ENCODE measurements at places on chromosomes 3 and 15.
A peak's percentile ranks its signal among the peaks of the same experiment; 100 is the strongest.

DNA sequence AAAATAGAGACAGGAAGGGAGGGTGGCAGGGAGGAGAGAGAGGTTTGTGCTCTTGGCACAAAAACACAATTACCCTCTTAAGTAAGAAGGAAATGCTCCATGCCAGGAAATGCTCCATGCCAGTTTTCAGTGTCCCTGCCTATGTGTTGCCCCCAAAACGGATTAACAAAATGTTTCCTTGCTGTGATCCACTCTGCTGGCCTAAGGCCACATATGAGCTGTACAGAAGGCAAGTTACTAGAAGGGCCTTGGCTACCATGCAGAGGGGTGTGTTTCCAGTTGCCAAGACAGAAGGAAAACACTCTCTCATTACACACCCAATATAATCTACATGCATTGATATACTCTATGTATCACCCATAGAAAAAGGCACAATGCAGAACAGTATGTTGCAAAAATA is 98.2 kb upstream of the PTPRG start:
- DNase-seq = no peak

- peak; percentile 60 for DNase-seq
Measured at GRCh38 chr3:56917361-56918110, 115.8 kb upstream of the ARHGEF3 start.

DNA sequence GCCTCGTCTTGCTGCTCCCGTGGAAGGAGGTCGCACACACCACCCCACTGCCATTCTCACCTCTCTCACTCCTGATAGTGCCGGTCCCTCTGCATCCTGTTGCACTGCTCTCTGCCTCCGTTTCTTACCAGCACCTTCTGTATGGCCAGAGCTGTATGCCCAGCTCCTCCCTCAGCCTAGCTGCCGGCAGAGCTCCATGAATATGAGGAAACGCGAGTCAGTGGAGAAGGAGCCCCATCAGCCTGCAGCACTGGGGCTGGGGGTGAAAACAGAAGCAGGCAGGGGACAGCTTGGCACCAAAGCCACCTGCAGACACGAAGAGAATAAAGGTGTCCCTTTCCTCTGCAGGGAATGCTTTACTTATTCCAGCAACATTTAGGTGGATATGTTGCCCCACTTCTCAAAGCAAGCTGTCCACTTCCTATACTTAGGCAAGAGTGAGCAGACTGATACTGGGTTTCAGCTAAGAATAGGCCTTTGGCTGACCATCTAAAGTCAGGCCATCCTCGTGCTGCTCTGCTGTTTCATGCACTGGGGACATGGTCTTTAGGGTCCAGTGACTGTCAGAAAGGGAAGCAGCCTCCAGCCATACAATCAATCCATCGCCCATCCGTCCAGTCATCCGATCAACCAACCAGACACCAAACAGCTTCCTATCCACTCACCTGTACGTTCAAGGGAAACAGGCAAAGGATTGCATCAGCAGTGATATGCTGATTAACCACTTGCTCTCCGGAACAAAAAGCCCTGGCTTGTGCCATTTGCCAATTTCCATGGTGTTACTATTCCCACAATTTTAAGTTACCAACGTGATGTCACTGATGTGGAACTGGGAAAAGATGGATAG is 222.7 kb downstream of the XXYLT1 start:
- DNase-seq = no peak

DNA sequence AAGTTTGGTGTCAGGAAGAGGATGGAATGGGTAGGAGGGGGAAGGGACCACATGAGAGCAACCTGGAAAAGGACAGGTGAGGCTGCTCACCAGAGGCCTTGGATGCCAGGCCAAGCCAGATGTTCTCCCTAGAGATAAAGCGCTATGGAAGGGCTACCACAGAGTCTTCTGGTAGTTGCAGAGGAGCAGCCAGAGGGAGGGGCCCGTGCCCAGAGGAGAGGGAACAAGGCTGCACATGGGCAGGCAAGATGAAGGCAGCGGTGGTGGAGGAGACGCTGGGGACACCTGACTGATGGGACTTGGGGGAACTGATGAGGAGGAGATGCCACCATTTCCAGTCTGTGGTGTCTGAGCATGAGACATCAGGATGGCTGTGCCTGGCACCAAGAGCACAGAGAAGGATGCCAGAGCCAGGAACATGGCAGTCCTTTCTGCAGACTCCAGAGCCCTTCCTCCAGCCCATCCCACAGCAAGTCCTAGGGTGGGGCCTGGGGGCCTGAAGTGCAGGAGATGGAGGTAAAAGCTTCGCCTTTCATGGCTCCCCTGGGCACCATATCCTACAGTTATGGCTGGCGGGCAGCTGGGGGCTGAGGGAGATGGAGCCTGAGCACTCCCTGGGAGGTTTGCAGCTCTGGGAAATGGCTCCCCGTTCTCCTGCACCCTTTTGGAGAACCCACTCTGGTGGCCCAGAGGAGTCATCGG is 103.0 kb downstream of the ETFA start:
- no peak for DNase-seq

DNA sequence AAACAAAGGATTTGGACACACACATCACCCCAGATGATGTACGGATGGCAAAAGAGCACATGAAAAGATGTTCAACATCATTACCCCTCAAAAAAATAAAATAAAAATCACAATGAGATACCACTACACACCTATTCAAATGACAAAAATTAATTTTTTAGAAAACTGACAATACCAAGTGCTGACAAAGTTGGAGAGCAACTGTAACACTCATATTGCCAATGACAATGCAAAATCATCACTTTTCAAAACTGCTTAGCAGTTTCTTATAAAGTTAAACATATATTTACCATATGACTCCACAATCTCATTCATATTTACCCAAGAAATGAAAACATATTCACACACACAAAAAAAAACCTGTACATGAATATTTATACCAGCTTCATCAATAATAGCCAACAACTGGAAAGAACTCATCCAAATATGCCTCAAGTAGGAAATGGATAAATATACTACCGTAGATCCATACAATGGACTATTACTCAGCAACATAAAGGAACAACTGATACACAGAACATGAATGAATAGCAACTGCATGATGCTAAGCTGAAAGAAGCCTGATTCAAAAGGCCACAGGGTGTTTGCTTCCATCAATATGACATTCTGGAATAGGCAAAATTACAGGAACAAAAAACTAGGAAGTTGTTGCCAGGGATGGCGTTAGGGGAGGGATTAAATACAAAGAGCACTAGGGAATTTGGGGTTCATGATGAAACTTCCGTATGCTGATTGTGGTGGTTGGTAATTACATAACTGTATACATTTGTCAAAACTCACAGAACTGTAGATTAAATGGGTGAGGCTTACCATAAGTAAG is 1.3 kb downstream of the FSIP1 start:
- DNase-seq = no peak

- no peak for DNase-seq
Measured at GRCh38 chr15:40328176-40328575, 4.7 kb downstream of the INAFM2 start.

DNA sequence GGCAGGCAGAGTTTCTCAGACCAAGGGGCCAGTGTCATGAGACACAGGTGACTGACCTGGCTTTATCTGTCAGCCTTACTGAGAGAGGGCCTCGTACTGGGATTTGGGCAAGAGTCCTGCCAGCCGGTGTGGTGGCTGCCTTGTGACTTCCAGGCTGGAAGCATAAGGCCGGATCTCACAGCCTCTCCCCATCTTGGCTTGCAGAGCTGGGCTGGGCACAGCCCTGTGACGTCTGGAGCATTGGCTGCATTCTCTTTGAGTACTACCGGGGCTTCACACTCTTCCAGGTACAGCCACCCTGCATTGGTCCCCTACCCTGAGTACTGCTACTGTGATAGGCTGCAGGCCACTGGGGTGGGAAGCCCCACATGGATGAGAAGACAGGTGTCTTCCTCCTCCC is 12.1 kb downstream of the CLK3 start:
- DNase-seq = no peak

DNA sequence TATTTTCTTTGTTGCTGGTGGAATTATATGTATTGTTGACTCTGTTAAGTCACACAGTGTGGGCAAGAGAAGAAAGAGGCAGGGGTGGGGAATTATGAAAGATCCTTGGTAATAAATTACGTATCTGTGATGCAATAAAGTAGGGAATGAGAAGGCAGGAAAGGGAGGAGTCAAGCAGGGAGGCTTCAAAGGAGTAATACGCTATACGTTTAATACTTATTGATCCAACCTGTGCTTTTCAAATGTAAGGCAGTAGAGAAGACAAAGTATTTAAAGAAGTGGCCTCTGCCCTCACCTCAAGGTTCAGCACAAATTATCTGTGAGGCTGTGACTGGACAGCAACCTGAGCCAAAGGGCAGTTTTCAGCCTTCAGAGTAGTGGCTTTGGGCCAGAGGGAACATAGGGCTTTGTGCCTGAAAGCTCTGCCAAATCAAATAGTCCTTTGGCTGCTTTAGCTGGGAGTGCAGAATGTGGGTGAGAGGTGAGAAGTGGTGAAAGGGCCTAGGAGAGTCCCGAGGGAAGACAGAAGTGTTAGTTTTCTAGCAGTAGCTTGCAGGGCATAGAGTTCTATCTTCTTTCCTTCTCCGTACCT is 1.2 kb upstream of the PLIN1 start:
- DNase-seq = no peak

- DNase-seq = peak; percentile 38
Measured at GRCh38 chr3:51967384-51968169, at the start of gene PCBP4. PCBP4 (minus strand) TSS chr3:51967454; CDS start chr3:51961240, 6,214 bp downstream.

- DNase-seq = no peak
Measured at GRCh38 chr15:64127521-64128270, 23.8 kb upstream of the SNX22 start.

- no peak for DNase-seq
Measured at GRCh38 chr3:132325634-132326033, 8.4 kb downstream of the ACP3 start.

DNA sequence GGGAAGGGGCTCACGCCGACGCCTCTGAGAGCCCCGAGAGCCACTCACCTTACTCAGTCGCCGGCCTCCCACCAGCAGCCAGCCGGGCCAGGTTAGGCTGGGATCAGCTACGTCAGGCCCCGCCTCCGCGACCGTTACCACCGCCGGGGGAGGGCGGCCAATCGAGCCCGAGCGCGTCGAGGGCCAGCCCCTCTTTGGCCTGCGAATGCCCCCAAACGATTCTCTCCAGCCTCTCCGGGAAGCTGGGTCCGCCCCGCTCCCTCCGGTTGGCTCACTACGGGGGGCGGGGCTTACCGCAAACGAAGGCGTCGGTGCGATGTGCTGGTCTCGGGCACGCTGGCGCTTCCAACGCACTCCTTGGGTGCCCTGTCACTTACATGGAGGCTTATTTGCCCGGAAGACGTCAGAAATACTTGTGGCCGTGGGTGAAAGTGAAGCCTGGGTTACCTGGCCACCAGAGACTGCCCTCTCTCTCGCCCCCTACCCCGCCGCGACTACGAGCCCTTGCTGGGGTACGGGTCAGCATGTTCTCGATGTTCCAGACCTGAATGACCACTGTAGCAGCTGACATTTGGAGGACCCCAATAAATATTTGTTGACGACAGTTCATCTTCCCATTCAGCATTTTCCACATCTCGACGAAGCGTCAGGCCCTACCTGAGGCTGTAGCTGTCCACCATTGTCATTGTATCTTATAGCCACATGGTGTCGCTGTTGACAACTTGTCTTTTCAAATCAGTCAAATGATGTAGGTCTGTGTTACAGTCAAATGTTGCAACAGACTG is at the start of gene CEP70:
TSS of gene CEP70 (minus strand) at position 111 of the 785 bp plus-strand sequence. CDS start 21,333 bp downstream, outside the sequence.
- peak; percentile 78 for DNase-seq

DNA sequence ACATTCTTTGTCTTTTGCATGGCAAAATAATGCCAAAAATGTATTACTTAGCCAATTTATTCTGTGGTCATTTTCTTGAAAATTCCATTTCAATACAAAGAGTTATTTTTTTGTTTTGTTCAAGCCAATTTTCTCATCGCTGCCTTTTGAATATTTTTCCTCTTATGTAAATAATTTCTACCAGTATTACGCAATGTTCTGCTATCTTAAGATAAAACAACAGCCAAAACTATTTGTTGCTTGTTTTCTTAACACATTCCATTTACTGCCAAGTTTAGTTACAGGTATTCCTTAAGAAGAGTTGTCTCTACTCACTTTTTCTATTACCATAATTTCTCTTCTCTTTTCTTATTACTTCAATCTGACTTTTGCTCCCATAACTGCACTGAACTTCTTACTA is 163.1 kb downstream of the ROBO1 start:
- DNase-seq = no peak

DNA sequence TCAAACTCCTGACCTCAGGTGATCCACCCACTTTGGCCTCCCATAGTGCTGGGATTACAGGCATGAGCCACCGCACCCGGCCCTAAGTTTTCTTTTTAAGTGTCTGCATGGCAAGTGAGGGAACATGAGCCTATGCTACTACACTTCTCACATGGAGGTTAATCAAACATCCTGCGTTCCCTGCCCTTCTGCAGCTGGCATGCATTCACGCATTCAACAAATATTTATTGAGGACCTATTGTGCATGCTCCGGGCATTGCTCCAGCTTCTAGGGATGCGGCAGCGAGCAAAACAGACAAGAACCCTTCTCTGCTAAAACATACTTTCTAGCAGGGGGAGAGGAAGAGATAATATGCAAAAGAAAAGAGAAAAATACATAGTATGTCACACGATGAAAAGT is 42.6 kb upstream of the ACKR4 start:
- no peak for DNase-seq

DNA sequence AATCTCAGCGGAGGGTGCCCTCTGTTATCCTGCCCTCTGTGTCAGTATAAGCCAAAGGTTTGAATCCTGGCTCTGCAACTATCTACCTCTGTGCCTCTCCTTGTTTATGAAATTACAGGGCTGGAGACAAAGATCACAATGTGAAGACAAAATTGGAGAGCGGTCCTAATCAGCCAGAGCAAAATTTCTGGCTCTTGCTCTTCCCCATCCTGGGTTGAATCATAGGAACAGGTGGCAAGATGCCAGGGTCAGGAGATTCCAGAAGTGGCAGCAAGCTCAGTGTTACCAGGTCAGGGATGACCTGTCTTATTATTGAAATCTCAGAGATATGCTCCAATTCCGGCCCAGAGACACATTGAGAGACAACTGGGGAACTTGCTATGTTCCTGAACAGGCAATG is 2.3 kb upstream of the CCR2 start:
- no peak for DNase-seq

Measured in memory B cell (primary cell).